ENCODE measurements at places on chromosomes 16 and 17. TPM values are rescaled to one million over a fixed set of nuclear protein-coding genes. Genes with fewer than 3 reads are reported as not detected.

- H3K4me3 ChIP-seq, result no peak overlapping the region
- H3K4me1 ChIP-seq, result no peaks in the 10 kb centered on the region
- H3K27me3 ChIP-seq, result no peaks in the 10 kb centered on the region
- DNase-seq, result no peak
These were observed 9.5 kb upstream of the KSR1 start for GRCh38 chr17:27446569-27447301.

- DNase-seq, result no peak
- no peaks in the 10 kb centered on the region for H3K27me3 ChIP-seq
- H3K4me1 ChIP-seq, result peaks cover 14% of the 10 kb centered on the region
- H3K4me3 ChIP-seq, result no peak overlapping the region
- peaks cover 70% of the 10 kb centered on the region for H3K36me3 ChIP-seq
These were observed 8.8 kb downstream of the ENGASE start for GRCh38 chr17:79083191-79083971.

DNA sequence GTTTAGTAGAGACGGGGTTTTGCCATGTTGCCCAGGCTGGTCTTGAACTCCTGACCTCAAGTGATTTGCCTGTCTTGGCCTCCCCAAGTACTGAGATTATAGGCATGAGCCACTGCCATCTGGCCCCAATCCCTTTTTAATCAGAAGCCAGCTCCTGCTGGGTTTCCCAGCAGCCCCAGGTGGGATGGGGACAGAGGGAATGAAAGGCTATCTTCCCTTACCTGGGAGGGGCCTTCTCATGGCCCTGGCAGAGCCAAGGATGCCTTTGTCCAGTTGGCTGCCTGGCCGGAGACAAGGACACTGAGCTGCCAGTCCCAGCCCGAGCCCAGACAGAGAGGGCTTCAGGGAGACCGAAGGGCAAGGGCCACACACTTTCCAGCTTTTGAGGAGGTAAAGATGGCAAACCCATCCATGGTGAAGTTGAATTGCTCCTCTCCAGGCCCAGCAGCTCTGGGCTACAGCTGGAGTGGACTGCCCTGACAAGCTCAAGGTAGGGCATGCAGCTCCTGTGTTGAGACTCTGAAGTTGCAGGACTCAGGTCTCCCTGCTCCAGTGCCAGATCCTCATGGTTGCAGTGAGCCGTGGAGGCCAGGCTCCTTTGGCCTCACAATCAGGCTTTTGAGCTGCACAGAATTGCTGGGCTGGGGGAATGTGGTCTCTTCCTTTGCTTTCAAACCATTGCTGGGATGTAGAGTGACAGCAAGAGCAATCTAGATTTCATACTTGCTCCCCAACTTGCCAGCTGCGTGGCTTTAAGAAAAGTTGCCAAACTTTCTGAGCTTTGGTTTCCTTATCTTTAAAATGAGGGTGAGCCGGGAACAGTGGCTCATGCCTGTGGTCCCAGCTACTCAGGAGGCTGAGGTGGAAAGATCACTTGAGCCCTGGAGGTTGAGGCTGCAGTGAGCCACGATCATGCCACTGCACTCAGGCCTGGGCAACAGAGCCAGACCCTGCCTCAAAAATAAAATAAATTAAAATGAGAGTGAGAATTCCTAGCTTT is 44.5 kb upstream of the IL34 start:
- no peaks in the 10 kb centered on the region for H3K27me3 ChIP-seq
- no peak overlapping the region for H3K4me3 ChIP-seq
- H3K36me3 ChIP-seq, result no peaks in the 10 kb centered on the region
- no peaks in the 10 kb centered on the region for H3K4me1 ChIP-seq
- DNase-seq, result no peak
- no peak overlapping the region for H3K27ac ChIP-seq

Gene KIF18B
- total RNA-seq, result 0.05 TPM

- DNase-seq, result peak; percentile 72
- no peaks in the 10 kb centered on the region for H3K36me3 ChIP-seq
- no peak overlapping the region for H3K4me3 ChIP-seq
- peaks cover 11% of the 10 kb centered on the region for H3K4me1 ChIP-seq
- no peaks in the 10 kb centered on the region for H3K27me3 ChIP-seq
- no peak overlapping the region for H3K27ac ChIP-seq
These were observed 42.4 kb upstream of the MRPS23 start for GRCh38 chr17:57892146-57892819.

Gene CLEC3A
- not detected for total RNA-seq

DNA sequence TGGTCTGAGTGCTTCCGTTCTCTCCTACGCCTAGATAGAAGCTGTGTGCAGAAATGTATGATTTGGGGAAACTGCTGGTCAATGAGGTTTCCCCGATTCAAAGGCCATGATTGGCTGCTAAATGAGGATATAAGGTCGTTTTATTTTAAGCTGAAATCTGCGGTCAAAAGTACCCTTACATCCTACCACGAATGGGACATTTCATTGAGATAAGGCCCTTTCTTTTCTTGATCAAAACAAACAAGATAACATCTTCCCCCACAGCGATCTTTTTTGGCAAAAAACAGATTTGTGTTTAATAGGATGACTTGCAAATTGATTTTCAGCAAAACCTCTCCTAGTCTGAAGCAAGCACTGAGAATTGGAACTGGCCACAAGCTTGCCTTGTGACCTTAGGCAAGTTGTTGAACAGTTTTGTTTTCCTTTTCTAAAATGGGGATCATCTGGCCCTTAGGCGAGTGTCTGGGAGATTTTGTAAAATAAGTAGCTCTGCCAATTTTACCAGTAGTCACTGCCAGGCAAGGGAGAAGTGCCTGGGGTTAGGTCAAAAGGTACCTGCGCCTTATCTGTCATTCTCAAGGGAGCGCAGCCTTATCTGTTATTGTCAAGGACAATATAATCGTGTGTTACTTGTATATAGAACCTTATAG is 635 bp downstream of the SCPEP1 start:
- peak overlapping the region; percentile 72 for H3K4me3 ChIP-seq
- peaks cover 17% of the 10 kb centered on the region for H3K4me1 ChIP-seq
- no peak overlapping the region for H3K27ac ChIP-seq
- no peaks in the 10 kb centered on the region for H3K27me3 ChIP-seq
- H3K36me3 ChIP-seq, result no peaks in the 10 kb centered on the region
- no peak for DNase-seq

DNA sequence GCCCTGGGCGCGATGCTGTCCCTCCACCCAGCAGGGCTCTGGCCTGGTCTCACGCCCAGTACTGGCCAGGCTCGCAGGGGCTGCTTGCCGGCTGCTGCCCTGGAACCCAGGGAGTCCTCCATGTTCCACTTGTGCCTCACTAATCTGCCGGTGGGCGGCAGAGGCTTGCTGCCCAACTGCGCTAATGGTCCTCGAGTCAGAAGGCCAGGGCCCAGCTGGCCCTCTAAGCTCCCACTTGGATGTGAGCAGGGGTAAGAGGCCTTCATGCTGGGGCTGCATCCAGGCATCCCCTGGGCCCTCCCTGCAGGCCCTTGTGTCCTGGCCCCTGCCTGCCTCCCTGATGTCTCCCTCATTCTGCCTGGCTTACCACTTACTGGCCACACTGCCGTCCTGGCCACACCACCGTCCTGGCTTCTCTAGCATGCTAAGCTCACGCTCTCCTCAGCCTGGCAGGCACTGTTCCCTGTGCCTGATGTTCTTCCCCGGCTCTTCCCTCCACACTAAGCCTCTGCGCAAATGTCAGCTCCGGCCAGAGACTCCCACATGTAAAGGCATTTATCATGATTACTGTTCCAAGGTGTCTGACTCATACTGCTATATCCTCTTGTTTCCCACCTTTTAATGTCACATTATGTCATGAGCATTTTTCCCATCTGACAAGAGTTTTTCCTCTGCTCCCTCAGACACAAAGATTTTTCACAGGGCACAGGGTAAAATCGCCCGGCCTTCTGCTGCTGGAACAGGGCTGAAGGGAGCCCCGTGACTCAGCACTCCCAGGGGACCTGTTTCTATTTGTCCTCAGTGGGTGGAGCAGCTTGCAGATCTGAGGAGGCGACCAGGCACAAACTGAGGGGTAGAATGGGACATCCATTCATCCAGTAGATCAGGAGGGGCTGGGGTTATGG is 15.9 kb downstream of the B9D1 start:
- no peaks in the 10 kb centered on the region for H3K36me3 ChIP-seq
- no peak overlapping the region for H3K27ac ChIP-seq

Gene ITGB3
- total RNA-seq, result 0.05 TPM

Gene FBF1
- 21.2 TPM for total RNA-seq

- no peak overlapping the region for H3K4me3 ChIP-seq
- H3K36me3 ChIP-seq, result no peaks in the 10 kb centered on the region
- peaks cover 34% of the 10 kb centered on the region for H3K27me3 ChIP-seq
- peak; percentile 12 for DNase-seq
- no peak overlapping the region for H3K27ac ChIP-seq
These were observed 1.2 kb downstream of the FADS6 start for GRCh38 chr17:74892013-74892841.

- H3K27me3 ChIP-seq, result no peaks in the 10 kb centered on the region
- H3K36me3 ChIP-seq, result no peaks in the 10 kb centered on the region
- DNase-seq, result no peak
- H3K4me3 ChIP-seq, result no peak overlapping the region
- H3K4me1 ChIP-seq, result peaks cover 1% of the 10 kb centered on the region
These were observed 83.2 kb upstream of the BRD7 start for GRCh38 chr16:50451951-50452508.

Gene GSDMA
- total RNA-seq, result 0.14 TPM

Gene CD300E
- 0.93 TPM for total RNA-seq

Gene TMEM106A
- 6.4 TPM for total RNA-seq

DNA sequence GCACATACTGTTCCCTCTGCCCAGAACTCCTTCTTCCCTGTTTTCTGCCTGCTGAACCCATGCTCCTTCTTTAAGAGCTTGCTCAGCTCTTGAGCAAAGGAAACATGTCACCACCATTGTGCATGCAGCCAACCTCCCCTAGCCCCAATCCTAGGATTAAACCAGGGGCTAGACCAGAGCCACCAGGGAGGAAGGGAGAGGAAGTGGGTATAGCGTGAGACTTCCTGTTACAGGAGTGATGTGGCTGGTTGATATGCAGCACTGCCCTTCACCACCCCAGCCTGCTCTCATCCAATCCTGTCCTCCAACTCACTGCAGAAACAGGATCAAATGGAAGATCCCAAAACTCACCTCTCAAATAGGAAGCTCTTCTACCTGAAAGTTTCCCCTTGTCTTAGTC is 67.1 kb upstream of the CDH5 start:
- H3K4me1 ChIP-seq, result peaks cover 6% of the 10 kb centered on the region
- no peak for DNase-seq
- no peaks in the 10 kb centered on the region for H3K27me3 ChIP-seq
- no peaks in the 10 kb centered on the region for H3K36me3 ChIP-seq

DNA sequence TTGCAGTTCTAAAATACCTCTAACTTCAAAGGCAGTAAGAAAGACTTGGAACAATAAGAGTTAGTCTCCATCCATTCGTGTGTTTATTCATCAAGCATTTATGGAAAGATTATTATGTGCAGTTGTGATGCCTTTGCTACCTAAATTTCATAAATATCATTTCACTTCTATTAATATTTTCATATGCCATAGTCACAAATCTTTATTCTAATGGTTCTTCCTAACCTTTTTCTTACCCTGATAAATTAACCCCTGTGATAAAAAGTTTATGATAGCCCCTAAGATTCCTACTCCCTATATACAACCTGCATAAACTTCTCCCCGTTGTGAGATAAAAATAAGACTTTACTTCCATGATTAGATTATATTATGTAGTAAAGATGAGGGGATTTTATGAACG is 94.9 kb downstream of the BRIP1 start:
- H3K4me3 ChIP-seq, result no peak overlapping the region
- DNase-seq, result no peak

Gene ABCA6
- 0.25 TPM for total RNA-seq

Gene KRTAP1-1
- total RNA-seq, result not detected

DNA sequence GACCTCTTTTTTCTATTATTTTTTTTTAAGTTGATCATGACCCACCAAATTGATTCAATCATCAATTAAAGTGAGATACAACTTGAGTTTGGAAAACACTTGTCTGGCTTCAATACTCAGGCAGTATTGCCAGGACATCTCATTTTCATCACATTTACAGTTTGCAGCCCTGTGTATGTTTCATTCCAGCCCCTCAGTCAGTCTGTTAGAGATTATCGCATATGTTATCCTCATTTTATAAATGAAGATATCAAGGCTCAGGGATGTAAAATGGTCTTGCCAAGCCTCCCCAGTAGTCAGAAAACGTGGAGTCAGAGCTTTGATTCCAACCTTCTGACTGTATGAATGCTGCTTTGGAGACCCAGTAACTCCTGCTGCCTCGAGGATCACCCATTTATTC is 87.3 kb upstream of the CACNG3 start:
- no peaks in the 10 kb centered on the region for H3K27me3 ChIP-seq
- H3K36me3 ChIP-seq, result peaks cover 49% of the 10 kb centered on the region
- H3K27ac ChIP-seq, result no peak overlapping the region
- H3K4me3 ChIP-seq, result no peak overlapping the region
- no peak for DNase-seq
- no peaks in the 10 kb centered on the region for H3K4me1 ChIP-seq

Gene HOXB1
- not detected for total RNA-seq

Gene CCL2
- not detected for total RNA-seq

Data from CD4-positive, alpha-beta T cell (primary cell).